ENCODE measurements at places on chromosomes 4 and X.

GRCh38 chr4:5999830-6000365 is 18.3 kb downstream of the C4orf50 start:
- no peak for DNase-seq

GRCh38 chrX:134688839-134689238 is 30.6 kb upstream of the PLAC1 start:
- DNase-seq = no peak

- DNase-seq = no peak
These were observed 81.5 kb upstream of the PTPN13 start for GRCh38 chr4:86512631-86513030.

DNA sequence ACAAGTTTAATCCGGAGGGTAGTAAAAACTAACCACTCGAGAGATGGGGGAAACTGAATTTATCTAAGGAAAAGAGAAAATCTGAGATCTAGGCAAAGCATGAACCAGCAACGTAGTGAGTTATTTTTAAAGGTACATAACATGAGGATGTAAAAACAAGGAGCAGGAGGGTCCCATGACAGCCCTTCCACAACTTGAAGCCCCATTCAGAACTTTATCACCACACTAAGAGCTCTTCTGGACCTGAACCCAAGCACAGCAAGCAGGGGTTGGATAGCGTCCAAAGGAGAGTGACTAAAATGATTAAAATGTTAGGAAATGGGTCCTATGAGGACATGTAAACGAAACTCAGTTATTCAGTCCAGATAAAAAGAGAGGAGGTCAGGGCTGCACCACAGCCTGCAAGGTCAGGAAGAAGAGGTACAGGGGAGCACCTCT is 16.2 kb downstream of the SH3RF1 start:
- peak; percentile 68 for DNase-seq

DNA sequence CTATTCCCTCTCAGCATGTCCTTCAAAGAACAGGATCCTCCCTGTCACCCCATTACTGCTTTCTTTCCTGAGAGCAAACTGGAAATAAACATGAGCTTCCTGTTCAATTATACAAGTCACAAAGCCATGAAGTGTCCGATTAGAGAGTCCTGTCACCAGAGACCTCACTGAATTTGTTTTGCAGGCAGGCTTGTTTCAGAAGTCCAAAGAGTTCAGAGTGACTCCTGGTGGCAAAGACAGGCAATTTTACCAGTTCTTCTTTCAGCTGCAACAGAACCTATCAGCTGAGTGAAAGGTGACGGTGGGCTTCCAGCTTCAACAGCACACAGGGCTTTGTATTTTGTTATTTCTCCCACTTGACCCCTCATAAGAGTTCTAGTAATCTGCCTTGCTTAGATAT is 6.4 kb downstream of the ELK1 start:
- DNase-seq = no peak

GRCh38 chr4:16225863-16226815 is at the start of gene TAPT1:
TAPT1 (minus strand) TSS chr4:16226471; CDS start chr4:16226457, 14 bp downstream.
- DNase-seq = peak; percentile 66

DNA sequence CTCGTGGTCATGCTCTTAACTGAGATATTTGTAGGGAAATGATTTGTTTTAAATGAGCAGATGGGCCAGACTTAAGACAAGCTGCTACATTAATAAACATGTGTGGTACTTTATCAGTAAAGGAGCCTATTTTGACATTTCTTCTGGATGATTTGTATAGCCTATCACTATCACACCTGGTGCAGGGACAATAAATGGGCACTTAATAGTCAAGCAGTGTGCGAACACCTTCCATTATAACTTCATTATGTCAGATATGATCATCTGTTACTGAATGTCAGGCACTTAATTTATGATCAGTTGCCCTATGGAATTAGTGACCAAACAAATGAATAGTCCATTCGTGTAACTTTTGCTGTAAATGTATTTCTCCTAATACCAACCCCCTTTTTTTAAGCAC is 628.8 kb downstream of the ADGRL3 start:
- DNase-seq = no peak

DNA sequence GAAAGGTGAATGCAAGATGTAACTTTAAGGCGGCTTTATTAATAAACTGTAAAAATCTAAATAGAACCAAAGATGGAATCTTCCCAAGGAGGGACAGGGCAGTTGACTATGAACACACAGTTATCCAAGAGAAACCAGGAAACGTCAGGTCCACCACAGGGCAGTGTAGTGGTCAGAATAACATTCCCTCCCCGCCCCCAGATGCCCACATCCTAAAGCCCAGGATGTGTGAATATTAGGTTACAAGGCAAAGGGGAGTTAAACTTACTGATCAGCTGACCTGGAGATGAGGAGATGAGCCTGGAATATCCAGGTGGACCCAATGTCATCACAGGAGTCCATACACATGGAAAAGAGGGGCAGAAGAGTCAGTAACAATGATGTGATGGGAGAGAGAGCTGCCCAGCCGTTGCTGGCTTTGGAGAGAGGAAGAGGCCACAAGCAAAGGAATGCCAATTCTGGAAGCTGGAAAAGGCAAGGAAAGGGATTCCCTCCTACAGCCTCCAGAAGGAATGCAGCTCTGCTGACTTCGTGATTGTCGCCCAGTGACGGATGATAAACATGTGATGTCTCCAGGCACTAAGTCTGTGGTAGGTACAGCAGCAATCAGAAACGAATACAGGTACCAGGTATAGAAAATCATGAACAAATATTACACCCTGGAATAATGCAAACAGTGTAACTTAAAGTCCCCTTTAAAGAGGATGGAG is 5.2 kb downstream of the SH3KBP1 start:
- DNase-seq = no peak

DNA sequence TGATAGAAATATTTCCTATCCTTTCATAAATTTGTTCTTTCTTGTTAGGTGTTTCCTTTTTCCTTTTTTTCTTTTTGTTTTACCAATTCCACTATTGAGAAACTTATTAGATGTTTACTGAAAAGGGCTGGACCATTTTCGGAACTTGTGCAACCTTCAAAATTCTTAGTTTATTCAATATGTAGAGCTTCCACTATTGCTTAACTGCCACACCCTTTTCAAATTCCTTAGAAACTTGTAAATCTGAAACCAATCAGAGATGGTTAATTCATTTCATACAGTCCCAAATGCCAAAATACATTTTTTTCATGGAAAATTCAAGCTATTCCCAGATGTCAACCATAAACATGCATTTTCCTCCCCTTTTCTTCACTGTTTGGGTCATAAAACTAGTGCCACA is 66.1 kb upstream of the SLC39A8 start:
- DNase-seq = no peak

GRCh38 chrX:126065901-126066660 is 100.0 kb downstream of the DCAF12L2 start:
- no peak for DNase-seq

DNA sequence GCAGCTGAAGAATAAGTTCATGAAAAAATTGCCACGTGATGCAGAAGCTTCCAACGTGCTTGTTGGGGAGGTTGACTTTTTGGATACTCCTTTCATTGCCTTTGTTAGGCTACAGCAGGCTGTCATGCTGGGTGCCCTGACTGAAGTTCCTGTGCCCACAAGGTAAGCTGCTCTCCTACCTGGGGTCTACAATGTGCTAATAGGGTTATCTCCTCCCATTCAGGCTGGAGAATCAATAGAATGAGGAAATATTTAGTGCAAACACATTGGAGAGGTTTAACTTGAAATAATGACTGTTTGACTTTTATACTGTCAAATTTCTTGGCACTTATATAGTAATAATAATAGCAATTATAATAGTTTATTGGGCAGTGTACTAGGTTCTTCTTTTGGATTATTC is 101.8 kb downstream of the SLC4A4 start:
- DNase-seq = no peak

DNA sequence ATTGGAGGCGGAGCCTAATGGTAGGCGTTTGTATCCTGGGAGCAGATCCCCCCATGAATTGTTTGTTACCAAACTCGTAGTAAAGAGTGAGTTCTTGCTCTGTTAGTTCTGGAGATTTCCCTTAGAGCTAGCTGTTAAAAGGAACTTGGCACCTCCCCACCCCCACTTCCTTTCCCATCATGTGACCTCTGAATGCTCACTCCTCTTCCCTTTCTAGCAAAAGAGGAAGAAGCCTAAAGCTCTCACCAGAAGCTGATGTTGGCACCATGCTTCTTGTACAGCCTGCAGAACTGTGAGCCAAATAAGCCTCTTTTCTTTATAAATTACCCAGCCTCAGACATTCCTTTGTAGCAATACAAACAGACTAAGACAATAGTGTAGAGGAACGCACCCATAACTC is 13.8 kb upstream of the ATOH1 start:
- peak; percentile 93 for DNase-seq

DNA sequence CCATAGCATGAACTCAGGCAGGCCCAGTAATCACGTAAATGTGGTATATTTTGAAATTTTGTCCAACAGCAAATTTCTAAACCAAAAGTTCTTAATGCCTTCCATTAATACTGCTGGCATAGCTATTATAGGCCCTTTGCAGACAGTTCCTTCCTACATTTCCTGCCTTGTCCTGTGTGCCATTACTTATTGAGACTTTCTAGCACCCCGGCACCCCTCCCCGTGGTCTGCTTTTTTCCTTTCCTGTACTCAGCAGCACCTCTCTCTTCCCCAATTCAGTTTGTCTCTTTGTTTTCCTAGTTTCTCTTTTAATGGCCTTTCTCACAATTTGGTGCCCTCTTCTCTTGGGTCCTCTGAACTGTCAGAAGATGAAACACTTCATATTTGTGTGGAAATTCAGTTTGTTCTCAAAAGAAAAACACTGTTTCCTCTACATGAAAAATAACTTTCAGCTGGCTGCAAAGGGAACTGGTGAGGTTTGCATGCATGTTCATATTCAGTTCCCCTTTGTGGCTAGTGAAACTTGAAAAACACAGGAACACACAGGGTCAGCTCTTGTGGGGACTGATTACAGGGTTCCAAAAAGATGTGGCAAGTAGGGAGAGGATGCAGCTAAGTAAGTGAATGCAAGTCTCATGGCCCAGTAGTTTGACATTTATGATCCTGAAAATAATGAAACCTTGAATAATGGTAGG is 17.1 kb downstream of the GPR34 start:
- peak; percentile 70 for DNase-seq

DNA sequence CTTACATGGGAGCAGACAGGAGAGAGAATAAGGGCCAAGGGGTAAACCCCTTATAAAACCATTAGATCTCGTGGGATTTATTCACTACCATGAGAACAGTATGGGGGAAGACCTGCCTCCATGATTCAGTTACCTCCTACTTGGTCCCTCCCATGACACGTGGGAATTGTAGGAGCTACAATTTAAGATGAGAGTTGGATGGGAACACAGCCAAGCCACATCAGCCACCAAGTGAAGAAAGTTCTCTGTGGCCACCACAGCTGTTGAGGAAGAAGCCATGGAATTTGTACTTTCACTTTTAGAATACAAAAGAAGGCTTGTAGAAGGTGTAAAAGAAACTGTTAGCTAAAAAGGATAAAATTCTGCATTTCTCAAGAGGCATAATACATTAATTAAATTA is 67.0 kb upstream of the CXorf51A start:
- DNase-seq = peak; percentile 66

- DNase-seq = no peak
These were observed 1.6 kb downstream of the SPARCL1 start for GRCh38 chr4:87527431-87528220.

DNA sequence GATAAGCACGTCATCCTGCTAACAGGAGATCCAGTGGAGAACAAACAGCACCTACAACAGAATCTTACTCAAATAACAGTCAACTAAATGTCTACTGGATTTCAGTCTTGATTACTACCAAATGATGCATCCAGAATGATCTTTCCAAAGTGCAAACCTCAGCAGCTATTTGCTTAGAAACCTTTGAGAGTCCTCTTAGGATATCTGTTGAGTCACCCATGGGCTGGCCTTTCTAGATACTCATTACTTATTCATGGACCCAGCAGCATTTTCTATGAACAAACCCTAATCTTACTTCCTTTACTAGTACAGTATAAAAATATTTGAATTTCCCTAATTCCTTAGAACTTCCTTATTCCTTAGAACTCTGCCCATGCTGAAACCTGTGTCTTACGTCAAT is 118.5 kb upstream of the PABPC4L start:
- no peak for DNase-seq

DNA sequence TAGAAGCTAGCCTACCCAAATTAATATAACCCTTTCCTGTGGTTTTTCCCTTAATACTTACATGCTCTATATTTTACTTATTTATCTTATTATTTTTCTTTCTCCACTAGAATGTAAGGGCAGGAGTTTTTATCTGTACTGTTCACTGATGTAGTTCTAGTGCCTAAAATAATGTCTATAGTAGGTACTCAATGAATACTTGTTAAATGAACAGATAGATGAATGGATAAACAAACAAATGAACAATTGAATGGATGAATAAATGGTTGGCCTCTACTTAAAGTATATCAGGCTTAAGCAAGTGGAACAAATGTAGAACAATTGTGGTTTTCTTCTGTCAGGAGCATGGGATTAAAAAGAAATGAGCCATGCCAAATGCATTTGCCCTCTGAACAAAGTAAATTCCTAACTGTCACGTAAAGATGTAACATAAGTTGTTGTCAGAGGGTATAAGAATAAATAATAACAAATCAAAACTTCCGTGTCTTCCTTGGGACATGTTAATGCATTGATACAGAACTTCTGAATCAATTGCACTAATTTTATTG is 54.1 kb downstream of the SYTL5 start:
- no peak for DNase-seq

DNA sequence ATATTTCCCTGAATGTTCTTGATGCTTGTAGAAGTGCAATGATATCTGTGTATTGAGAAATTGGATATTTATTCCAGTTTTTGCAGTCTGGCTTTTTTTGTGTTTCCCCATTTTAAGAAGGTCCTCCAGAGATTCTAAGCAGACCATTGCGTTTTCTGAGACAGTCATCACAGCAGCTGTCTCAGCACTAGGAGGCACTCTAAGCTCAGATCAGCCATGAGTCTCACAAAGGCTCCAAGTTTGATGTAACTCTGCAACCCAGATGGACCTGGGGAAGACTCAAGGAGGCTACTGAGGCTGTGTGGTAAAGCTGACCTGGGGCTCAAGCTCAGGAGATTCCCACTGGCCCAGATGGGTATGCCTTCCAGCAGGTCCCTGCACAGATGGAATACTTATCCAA is 89.3 kb upstream of the CYLC1 start:
- DNase-seq = no peak

DNA sequence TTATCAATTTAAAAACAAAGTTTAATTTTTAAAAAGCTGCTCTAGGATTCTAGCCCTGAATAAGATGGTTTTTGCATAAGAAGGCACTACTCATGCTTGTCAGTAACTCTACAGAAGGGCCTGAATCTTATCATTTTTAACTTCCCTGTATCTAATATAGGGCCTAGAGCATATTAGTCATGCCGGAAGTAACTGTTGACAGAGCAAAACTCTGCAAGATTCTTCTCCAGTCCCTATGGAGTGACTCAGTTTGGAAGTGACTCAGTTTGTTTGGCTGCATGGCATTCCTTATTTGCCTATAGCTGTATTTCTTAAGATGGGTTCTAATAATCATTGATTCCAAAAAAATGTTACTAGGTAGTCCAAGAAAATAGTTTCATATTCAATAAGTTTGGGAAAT is 431.8 kb upstream of the HTR2C start:
- peak; percentile 41 for DNase-seq

GRCh38 chr4:125350470-125351135 is 35.8 kb downstream of the FAT4 start:
- DNase-seq = no peak

- no peak for DNase-seq
These were observed 36.5 kb downstream of the TXLNG start for GRCh38 chrX:16822723-16823122.
